ENCODE measurements at places on chromosomes 7 and 10. TPM values are rescaled to one million over a fixed set of nuclear protein-coding genes. Genes with fewer than 3 reads are reported as not detected.

EPHB4 gene
- 288 TPM for total RNA-seq

SEC24C gene
- total RNA-seq: 102 TPM

MINDY4 gene
- 4.7 TPM for total RNA-seq

- peaks cover 53% of the 10 kb centered on the region for H3K4me1 ChIP-seq
- no peak for DNase-seq
- peaks cover 10% of the 10 kb centered on the region for H3K27me3 ChIP-seq
- no peak overlapping the region for H3K27ac ChIP-seq
Observed at GRCh38 chr10:35493196-35494118, 111.7 kb upstream of the GJD4 start.

DNA sequence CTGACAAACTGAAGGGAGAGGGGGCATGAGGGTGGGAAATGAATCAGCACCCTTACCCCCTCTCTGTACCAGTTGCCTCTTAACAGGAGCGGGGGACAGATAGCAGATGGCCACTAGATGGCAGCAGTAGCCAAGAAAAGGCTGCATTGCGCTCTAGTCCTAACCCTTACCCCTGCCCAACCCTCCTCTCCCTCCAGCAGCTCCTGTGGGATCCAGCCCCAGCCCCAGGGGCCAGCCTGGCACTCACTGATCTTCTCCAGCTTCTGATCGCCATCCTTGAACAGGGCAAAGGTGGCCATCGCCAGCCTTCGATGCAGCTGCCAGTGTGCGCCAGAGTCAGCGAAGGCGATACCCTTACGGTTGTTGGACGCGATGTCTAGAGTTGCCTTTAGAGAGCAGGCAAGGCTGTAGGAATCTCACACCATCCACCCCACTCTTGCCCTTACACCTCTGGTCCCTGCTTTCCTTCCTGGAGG is 2.2 kb downstream of the CYP17A1 start:
- peaks cover 5% of the 10 kb centered on the region for H3K36me3 ChIP-seq
- no peak overlapping the region for H3K4me3 ChIP-seq
- peak; percentile 80 for DNase-seq

DNA sequence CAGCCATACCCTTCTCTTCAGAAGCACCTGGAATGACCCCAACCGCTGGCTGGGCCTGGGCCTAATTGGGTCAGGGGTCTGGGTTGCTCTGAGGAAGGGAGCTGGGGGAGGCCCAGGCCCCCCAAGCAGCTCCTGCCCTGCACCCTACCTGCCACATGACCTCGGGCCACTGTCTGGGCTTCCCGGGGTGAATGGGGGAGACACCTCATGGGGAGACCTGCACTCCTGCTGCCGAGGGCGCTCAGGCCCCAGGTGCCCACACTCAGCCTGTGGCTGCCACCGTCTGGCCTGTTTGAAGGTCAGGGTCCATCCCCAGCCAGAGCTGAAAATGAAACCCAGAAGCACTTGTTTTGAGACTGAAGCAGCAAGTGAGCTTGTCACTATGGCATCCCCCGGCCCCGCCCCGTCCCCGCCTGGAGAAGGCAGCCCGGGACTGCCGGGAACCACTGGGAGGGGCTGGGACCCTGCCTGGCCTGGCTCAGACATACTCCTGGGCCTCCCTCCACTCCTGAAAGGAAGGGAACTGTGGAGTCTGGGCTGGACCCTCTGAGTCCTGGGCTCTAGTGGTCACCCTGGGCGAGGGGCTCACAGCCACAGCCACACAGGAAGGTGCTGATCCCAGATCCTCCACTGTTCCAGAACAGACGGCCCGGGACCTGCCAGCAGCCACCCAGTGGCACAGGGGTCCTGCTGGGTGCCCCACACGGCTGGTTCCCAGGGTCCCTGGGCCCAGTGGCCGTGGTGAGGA is 7.4 kb upstream of the MICALL2 start:
- DNase-seq: no peak
- H3K4me1 ChIP-seq: peaks cover 6% of the 10 kb centered on the region
- no peaks in the 10 kb centered on the region for H3K36me3 ChIP-seq
- no peak overlapping the region for H3K27ac ChIP-seq
- no peak overlapping the region for H3K4me3 ChIP-seq
- peaks cover 7% of the 10 kb centered on the region for H3K27me3 ChIP-seq

DNA sequence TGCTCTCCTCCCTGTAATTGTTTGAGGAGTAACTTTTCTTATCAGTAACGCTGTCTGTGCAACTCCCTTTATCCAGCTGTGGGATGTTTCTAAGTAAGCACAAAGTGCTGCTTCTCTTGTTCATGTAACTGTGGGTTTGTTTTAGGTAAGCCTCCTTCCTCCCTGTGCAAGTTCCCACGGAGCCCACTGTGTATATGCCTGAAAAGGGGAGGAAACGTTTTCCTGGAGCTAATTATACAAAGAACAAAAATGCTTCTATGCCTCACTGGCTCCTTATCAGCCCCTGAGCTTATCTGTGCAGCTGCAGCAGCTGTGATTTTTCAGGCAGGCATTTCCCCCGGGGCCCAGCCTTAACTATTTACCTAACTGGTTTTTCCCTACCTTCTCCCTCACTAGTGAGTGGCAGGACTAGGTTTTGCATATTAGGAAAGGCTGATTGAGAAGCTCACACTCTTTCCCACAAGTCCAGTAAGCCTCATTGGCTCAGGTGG is 593.4 kb upstream of the GHITM start:
- peaks cover 3% of the 10 kb centered on the region for H3K36me3 ChIP-seq
- H3K4me3 ChIP-seq: no peak overlapping the region
- peaks cover 18% of the 10 kb centered on the region for H3K4me1 ChIP-seq
- peak overlapping the region; percentile 86 for H3K27ac ChIP-seq
- peaks cover 2% of the 10 kb centered on the region for H3K27me3 ChIP-seq

DNA sequence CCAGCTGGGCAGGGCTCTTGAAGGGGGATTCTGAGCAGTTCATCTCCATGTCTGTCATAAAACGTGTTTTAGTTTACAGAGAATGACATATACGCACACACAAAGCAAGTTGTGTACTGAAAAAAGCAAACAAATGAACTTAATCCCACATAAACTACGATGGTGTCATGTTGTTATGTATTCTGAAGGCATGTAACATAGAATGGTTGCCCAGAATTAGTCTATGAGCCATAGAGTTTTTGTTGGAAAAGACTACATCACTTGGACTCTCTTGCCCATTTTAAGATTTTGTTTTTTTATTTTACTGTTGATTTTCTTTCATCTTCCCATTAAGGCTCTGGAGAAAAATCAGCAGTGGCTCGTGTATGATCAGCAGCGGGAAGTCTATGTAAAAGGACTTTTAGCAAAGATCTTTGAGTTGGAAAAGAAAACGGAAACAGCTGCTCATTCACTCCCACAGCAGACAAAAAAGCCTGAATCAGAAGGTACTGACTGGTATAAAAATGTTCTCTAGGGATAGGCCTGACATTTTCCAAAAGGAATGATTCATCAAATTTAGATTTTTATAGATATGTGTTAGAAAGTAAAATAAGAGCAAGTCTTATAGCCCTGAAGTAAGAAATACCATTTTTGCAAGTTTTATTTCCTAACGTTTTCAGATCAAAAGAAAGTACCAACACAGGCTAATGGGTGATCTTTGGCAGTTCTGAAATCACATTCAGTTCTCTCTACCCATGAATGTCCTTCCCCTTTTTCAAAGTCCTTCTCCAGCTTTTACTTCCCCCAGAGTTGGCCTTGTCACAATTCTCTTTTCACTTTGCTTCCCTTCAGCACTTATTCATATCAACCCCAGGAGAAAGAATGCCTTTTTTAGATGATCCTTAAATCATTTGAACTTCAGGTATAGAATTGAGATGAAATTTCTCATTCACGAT is 18.9 kb downstream of the CEP55 start:
- H3K27ac ChIP-seq: no peak overlapping the region
- H3K4me3 ChIP-seq: no peak overlapping the region
- no peaks in the 10 kb centered on the region for H3K4me1 ChIP-seq
- peaks cover 3% of the 10 kb centered on the region for H3K27me3 ChIP-seq
- H3K36me3 ChIP-seq: peaks cover 16% of the 10 kb centered on the region

- no peak overlapping the region for H3K4me3 ChIP-seq
- H3K27me3 ChIP-seq: peaks cover 2% of the 10 kb centered on the region
- H3K27ac ChIP-seq: no peak overlapping the region
- H3K36me3 ChIP-seq: peaks cover 3% of the 10 kb centered on the region
- H3K4me1 ChIP-seq: peaks cover 2% of the 10 kb centered on the region
- DNase-seq: no peak
Observed at GRCh38 chr10:5968681-5969453, 8.5 kb downstream of the IL15RA start.

GRCh38 chr7:128067983-128068382 is 36.7 kb upstream of the LRRC4 start:
- H3K4me3 ChIP-seq: no peak overlapping the region
- DNase-seq: no peak
- H3K27me3 ChIP-seq: peaks cover 3% of the 10 kb centered on the region
- no peak overlapping the region for H3K27ac ChIP-seq

UNCX gene
- total RNA-seq: not detected

DNA sequence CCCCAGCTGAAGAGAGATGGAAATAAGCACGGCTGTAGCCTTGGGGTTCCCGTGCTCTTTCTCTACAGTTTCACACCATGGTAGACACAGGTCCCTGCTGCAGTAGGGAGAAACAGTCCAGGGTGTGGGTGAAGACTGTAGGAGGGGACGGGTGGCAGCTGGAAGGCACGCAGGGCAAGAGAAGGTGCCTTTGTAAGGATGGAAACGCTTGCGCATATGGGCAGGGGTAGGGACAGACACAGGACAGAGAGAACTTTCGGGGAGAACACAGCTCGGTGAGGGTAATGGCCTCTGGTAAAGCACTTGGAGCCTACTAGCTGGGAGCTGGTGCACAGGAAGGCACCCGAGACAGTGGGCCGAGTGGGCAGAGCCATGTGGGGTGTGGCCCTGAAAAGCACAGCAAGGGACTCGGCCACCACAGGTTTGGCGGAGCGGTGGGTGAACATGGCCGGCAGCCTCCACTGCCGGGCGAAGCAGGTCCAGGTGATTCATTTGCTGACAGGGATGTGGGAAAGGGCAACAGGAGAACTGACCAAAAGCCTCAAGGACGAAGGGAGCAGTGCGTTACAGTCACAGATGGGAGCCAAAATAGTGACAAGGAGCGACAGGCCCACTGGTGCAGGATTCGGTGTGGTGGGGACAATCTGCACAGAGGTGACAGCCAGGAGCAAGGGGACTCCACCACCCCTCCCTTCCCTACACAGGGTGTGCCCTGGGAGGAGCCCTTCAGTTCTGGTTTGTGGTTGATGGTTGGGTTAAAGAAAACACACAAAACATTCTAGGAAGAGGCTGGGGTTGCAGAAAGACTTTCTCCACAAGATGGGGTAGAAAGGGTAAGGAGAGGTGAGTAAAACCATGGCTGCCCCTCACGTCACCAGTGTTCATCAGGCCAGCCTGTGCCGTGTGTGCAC is 97.1 kb downstream of the VOPP1 start:
- H3K27ac ChIP-seq: peak overlapping the region; percentile 13
- DNase-seq: no peak
- H3K27me3 ChIP-seq: peaks cover 4% of the 10 kb centered on the region
- peaks cover 18% of the 10 kb centered on the region for H3K36me3 ChIP-seq
- H3K4me1 ChIP-seq: peaks cover 5% of the 10 kb centered on the region

DNA sequence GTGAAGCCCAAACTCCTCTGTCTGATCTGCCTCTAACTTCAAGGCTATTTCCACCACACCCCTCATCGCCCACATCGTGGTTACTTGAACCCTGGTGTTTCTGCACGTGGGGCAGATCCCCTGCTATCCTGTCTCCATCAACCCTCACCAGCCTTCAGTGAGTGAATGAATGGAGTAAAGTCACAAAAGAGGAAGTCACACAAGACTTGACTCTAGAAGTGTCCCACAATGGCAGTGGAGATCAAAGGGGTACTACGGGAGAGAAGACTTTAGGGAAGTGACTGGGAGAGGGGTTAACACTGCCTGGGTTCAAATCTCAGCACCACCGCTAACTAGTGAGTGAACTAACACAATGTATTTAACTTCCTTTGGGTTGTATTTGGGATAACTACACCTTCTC is 85.9 kb downstream of the COBL start:
- H3K27ac ChIP-seq: no peak overlapping the region
- H3K36me3 ChIP-seq: no peaks in the 10 kb centered on the region

- H3K27me3 ChIP-seq: peaks cover 5% of the 10 kb centered on the region
- H3K4me1 ChIP-seq: peaks cover 6% of the 10 kb centered on the region
- peak; percentile 82 for DNase-seq
- H3K27ac ChIP-seq: no peak overlapping the region
Observed at GRCh38 chr10:48981310-48981907, 41.8 kb upstream of the LRRC18 start.

CCL26 gene
- 0.59 TPM for total RNA-seq

GRCh38 chr10:100775386-100775785 is 30.0 kb downstream of the PAX2 start:
- H3K4me1 ChIP-seq: peaks cover 37% of the 10 kb centered on the region
- DNase-seq: no peak
- peaks cover 10% of the 10 kb centered on the region for H3K27me3 ChIP-seq
- H3K27ac ChIP-seq: no peak overlapping the region

CPED1 gene
- total RNA-seq: 1.8 TPM

DNA sequence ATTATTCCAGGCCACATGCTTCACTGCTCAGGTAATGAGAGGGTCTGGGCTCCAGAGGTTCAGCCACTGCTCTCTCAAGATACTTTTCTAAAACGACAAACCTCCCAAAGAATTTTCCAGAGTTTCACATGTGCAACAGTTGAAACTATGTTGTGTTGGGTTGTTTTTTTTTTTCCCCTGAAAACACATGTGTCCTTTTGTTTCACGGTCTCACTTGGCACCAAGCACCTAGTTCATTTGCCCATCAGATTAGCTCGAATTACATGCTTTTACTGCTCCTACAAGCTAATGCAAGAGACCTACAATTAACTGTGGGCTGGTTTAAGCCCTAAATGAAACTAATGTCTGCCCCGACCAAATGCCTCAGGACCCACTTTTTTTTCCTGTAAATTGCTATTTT is 313.3 kb downstream of the FGFR2 start:
- H3K27me3 ChIP-seq: no peaks in the 10 kb centered on the region
- no peak overlapping the region for H3K4me3 ChIP-seq
- H3K36me3 ChIP-seq: no peaks in the 10 kb centered on the region

- H3K27me3 ChIP-seq: peaks cover 5% of the 10 kb centered on the region
- peak overlapping the region; percentile 1 for H3K27ac ChIP-seq
- peak overlapping the region; percentile 92 for H3K4me3 ChIP-seq
- DNase-seq: peak; percentile 43
- no peaks in the 10 kb centered on the region for H3K36me3 ChIP-seq
Observed at GRCh38 chr10:114631666-114632417, 26.2 kb downstream of the ABLIM1 start.

DNA sequence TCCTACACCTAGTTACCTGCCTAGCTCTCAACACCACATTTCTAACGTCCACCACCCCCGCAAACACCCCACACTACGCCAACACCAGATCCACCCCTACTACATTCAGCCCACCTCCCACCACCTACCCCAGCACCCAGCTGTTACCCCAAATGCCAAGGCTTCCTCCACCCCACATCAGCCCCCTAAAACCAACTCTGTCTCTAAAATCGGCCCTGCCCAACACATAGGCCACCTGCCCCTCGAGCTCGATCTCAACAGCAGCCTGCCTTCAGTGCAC is 53.3 kb upstream of the SLF2 start:
- H3K4me1 ChIP-seq: peaks cover 4% of the 10 kb centered on the region
- H3K27ac ChIP-seq: no peak overlapping the region
- DNase-seq: no peak
- no peak overlapping the region for H3K4me3 ChIP-seq
- H3K36me3 ChIP-seq: no peaks in the 10 kb centered on the region
- H3K27me3 ChIP-seq: peaks cover 6% of the 10 kb centered on the region
